ENCODE measurements at places on chromosomes 1 and 21. TPM values are rescaled to one million over a fixed set of nuclear protein-coding genes. Genes with fewer than 3 reads are reported as not detected.
A peak's percentile ranks its signal among the peaks of the same experiment; 100 is the strongest.

The RAP1GAP gene
- 0.13 TPM for total RNA-seq

The LIPI gene
- not detected for total RNA-seq

- DNase-seq, result peak; percentile 72
Observed at GRCh38 chr1:59570524-59570923, 244.2 kb upstream of the HOOK1 start.

DNA sequence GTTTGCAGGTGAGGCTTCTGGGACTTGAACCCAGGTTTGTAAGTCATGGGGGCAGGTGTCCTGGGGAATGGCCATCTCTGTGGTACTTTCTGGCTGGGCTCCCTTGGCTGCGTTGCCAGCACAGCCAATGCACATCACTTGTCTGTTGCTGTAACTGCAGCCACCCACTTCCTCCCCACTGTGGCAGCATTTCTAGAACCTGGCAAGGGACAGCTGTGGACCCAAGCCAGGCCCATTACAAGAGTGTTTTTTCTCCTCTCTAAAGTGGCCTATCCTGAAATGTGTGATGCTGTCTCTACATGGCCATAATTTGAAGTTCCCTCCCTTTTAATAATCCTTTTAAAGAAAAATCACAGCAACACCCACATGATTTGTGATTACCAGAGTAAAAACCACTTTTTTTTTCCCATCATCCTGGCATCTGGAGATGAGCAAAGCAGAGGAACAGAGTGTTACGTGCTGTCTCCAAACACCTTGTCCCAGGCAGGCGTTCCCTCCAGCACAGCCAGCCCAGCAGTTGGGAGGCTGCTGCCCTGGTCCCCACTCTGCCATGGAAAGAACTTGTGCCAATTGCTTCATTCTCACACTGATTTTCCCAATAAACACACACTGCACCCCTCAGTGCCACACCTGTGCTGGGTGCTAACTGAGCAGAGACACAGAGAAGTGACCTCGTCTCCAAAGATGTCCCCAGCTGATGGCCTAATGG, 360.6 kb upstream of the USP24 start:
- DNase-seq, result no peak

DNA sequence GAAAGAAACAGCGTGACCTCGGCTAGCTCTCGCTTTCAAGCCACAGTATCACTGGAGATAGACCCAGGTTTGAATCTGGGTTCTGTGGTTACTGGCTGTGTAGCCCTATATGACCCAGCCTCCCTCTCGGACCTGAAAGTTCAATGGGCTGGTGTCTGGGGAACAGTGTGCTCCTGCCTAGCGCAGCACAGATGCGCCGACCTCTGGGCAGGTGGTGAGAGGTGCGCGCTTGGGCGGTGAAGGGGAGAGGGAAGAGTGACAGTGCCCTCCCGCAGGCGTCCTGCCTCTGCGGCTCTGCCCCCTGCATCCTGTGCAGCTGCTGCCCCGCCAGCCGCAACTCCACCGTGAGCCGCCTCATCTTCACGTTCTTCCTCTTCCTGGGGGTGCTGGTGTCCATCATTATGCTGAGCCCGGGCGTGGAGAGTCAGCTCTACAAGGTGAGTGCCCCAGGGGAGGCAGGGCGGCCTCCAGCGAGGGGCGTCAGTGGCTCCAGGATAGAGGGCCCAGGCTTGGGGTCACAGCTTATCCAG, 10.5 kb downstream of the SERINC2 start:
- peak; percentile 34 for DNase-seq

The PERM1 gene
- total RNA-seq, result not detected

The KTI12 gene
- total RNA-seq, result 15.2 TPM

The CHIA gene
- not detected for total RNA-seq

The SPATA17 gene
- not detected for total RNA-seq

GRCh38 chr1:212359794-212360479, 54.7 kb downstream of the PACC1 start:
- no peak for DNase-seq

DNA sequence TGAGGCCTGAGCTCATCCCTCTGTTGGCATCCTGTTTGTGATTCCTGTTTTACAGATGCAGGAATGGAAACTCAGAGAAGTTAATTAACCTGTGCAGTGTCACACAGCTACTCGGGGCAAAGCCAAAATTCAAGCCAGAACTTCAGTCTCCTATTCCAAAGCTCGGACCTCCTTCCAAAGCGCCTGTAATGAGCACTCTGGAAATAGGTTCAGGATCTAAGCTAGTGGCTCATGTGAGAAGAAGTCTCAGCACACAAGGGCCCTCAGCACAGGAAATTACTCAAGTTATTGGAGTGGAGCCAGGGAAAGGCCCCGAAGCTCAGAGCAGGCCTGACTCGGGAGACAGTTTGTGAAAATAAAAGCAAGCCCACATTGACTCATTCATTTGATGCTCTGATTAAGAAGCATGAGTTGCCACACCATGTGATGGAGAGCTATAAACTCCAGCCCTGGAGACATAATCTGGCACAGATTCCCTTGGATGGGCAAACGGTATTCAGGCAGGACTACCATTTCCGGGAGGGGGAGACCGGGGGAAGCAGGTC, 50.6 kb upstream of the LYST start:
- DNase-seq, result peak; percentile 37

GRCh38 chr1:186904361-186904760, 75.6 kb downstream of the PLA2G4A start:
- no peak for DNase-seq
